ENCODE measurements at places on chromosomes 2 and 18.

GRCh38 chr2:65033178-65033577 is 23.0 kb upstream of the CEP68 start:
- DNase-seq: no peak

GRCh38 chr2:170155723-170156253 is 22.2 kb upstream of the MYO3B start:
- DNase-seq: no peak

- no peak for DNase-seq
Observed at GRCh38 chr2:62938126-62938525, 112.5 kb upstream of the OTX1 start.

DNA sequence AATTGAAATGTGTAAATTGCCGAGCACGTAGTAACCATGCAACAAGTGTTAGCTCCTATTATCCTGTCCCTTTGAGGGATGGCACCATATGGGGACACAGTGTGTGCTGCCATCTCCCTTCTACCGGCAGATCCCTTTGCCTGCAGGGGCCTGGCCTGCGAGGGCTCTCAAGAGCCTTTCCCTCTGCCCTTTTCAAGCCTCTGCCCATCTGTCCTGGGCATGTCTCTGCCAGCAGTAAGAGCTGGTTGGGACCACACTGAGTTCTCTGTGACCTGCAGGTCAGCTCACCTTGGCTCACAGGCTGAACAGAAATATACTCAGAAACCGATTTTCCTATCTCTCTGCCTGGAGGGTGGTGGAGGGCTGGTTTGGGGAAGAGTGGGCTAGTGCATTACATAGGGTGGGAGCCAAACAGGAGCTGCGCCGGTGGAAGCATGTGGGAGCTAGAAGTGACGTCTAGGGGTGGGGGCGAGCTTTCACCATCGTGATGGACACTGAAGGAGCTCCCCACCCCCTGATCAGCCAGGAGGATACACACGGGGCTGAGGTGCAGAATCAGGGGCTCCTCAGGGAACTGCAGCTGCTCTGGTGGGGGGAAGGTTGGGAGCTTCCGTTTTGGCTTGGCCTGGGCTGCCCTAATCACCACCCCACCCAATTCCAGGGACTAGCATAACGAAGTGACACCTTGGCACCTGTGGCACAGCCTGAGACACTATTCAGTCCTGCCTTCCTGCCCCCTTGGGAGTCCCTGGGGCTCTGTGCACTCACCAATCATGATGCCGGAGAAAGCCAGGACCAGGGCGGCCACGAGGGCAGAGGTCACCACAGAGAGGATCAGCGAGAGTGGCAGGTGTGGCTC is 109.7 kb downstream of the CLIP4 start:
- no peak for DNase-seq

GRCh38 chr18:26071725-26072124 is 18.7 kb downstream of the SS18 start:
- DNase-seq: no peak

DNA sequence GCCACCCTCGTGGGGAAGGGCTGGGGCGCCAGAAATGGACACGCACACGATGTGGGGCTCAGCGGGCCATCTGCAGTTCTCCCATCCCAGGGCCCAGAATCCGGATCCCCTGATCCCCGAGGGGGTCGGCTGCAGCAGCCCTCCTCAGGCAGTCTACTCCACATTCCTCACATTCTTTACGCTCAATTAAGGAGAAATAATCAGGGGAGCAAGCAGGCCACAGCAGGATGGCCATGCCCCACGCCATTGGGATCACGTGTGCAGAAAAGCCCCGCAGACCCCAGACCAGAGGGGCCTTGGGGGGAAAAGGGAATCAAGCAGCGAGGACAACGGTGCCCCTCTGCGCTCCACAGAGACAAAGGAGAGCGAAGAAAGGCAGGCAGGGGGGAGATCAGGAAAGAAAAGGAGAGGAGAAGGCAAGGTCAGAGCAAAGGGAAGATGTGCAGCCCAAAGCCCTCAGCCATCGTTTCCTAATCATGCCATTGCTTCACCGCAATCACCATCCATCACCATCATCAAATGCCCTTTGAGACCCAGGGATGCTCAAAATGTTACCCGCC is 17.5 kb upstream of the PKDCC start:
- DNase-seq: no peak

- no peak for DNase-seq
Observed at GRCh38 chr2:218959761-218960308, 369 bp downstream of the CDK5R2 start.

- no peak for DNase-seq
Observed at GRCh38 chr2:143356736-143357446, 227.7 kb downstream of the ARHGAP15 start.

DNA sequence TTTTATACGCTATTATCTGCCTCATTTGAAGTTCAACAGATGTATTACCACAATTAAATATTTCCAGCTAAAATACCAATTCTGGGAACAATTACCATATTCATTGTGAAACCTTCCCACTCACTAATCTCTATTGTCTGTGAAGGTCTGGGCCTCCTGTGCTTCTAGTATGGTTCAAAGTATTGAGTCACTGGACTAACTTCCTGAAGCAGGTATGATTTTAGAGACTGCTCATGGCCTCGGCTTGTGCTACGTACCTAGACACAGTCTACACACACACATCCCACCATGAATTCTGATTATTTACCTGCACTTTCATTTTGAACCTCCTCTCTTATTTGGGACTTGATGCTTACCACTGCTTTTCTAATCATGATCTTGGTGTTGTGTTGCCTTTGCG is 180.7 kb upstream of the EPHA4 start:
- DNase-seq: no peak

DNA sequence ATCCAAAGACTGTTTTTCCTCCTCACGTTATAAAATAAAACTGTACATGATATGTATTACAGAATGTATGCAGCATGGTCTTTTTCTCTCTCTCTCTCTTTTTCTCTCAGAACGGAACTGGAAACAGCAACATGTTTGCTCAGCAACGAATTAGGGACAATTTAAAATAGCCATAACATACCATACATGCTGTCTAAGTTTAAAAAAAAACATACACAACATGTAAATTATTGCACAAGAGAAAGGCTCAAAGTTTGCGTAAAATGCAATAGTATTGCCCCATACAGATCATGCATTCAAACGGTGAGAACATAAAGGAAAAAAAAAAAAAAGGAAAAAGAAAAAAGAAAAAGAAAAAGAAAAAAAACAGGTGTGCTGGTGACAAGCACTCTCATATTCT is 93.6 kb downstream of the BCL11A start:
- no peak for DNase-seq

- no peak for DNase-seq
Observed at GRCh38 chr2:105712981-105713596, 31.6 kb upstream of the NCK2 start.

DNA sequence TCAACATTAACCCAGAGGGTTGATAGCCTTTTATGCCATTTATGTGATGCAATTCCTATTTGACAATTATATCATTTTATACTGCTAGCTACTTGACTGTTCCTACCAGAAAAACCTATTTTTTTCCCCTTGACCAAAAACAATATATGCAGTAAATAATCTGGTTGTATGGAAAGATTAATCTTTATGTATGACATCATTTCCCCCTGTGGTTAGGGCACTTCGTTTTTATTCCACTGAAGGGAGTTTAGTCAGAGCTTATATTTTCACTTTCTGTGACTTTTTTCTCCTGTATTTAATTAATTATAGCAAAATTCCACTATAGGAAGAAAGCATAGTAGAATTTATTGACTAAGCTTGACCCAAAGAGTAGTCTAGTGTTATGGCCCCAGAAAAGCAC is 107.6 kb downstream of the HAUS1 start:
- no peak for DNase-seq

DNA sequence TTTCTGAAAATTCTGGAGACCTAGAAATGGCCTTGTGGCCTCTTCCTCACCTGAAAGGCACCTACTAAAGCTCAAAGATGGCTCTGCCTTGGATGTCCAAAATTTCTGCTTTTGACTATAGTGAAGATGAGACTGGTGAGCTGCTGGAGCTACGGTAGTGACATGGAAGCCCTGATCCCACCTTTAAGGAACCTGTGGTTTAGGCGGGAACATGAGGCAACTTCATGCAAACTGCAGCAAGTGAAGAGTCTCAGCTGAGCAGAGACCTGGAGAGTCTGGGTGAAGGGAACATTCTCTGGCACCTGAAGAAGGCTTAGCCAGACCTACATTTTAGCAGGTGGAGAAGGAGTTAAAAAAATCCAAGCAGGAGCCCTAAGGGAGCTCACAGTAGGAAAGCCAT is 40.0 kb downstream of the GORASP2 start:
- DNase-seq: no peak

DNA sequence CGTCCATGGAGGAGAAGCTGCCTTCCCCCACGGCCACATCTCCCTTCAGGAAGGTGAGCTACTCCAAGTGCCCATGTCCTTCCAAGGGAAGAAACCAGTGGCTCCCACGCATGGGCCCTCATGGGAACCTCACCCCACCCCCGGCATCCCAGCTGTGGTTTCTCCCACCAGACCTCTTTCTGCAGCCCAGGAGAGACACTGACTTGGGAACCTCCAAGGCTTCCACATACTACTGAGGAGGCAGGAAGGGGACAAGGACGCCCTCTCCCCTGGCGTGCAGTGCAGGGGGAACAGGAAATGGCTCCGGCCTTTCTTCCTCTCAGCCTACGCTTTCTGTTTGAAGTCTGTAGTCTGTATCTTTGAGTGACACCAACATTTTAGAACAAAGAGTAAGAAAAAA is 104.5 kb upstream of the EPC2 start:
- no peak for DNase-seq

GRCh38 chr2:206802654-206803514 is 37.5 kb downstream of the FASTKD2 start:
- DNase-seq: no peak

- DNase-seq: no peak
Observed at GRCh38 chr2:240462073-240462706, 26.7 kb downstream of the GPC1 start.

GRCh38 chr2:178630581-178630980 is 150.3 kb downstream of the PLEKHA3 start:
- DNase-seq: no peak

- DNase-seq: no peak
Observed at GRCh38 chr18:45540125-45540524, 75.2 kb upstream of the SLC14A2 start.

DNA sequence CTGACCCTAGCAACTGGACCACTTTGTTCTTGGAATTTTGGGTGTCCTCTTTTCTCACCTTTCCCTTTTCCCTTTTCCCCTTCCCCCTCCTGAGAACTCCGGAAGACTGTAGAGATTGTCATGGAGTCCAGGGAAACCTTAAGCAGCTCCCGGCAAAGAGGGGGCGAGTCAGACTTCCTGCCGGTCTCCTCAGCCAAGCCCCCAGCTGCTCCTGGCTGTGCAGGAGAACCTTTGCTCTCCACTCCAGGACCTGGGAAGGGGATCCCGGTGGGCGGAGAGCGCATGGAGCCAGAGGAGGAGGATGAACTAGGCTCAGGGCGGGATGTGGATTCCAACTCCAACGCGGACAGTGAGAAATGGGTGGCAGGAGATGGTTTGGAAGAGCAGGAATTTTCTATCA is 20.5 kb downstream of the SETBP1 start:
- DNase-seq: no peak

GRCh38 chr2:27831279-27832050 is 58.7 kb downstream of the RBKS start:
- DNase-seq: no peak

GRCh38 chr2:47006374-47007222 is 91.0 kb upstream of the MCFD2 start:
- DNase-seq: no peak

GRCh38 chr2:85996591-85996990 is 107.8 kb upstream of the ST3GAL5 start:
- DNase-seq: no peak

Measured in CD4-positive, alpha-beta T cell treated with Interleukin-4 for 1 hour (primary cell).